A549 treated with Mapracorat at 1 μM for 4 hours (cell line): ENCODE measurements at places on chromosomes 12 and 14. TPM values are rescaled to one million over a fixed set of nuclear protein-coding genes. Genes with fewer than 3 reads are reported as not detected.

KRT85 gene
- 0.06 to 0.08 TPM (median 0.07 TPM) in 4 of 5 replicates, not detected in the other for total RNA-seq

ARHGAP9 gene
- 0.19 to 0.83 TPM (median 0.35 TPM) in 5 replicates for total RNA-seq

JDP2 gene
- 29.9 to 40.7 TPM (median 33.8 TPM) in 5 replicates for total RNA-seq

MIPOL1 gene
- 2.1 to 3.0 TPM (median 2.6 TPM) in 5 replicates for total RNA-seq

SMCO2 gene
- 0.17 to 0.69 TPM (median 0.26 TPM) in 3 of 5 replicates, not detected in the others for total RNA-seq

KLRC1 gene
- not detected in 5 replicates for total RNA-seq

BEST3 gene
- 0.95 to 2.1 TPM (median 1.8 TPM) in 5 replicates for total RNA-seq

IAPP gene
- not detected in 5 replicates for total RNA-seq
